Progenitor cell of endocrine pancreas (in vitro differentiated cells): ENCODE measurements at places on chromosomes 13 and 19. TPM values are rescaled to one million over a fixed set of nuclear protein-coding genes. Genes with fewer than 3 reads are reported as not detected.

The ZNF665 gene
- 8.5 and 9.4 TPM in 2 replicates for total RNA-seq

The ZSCAN4 gene
- total RNA-seq, result not detected in 2 replicates

The ZNF844 gene
- total RNA-seq, result 12.7 and 13.4 TPM in 2 replicates

The AMER2 gene
- total RNA-seq, result 0.05 and 0.07 TPM in 2 replicates

The SGCG gene
- total RNA-seq, result not detected in 2 replicates

The MAMSTR gene
- 2.0 and 2.1 TPM in 2 replicates for total RNA-seq

The NLRP13 gene
- not detected in 2 replicates for total RNA-seq

GRCh38 chr19:54172471-54173358, at the start of gene TMC4:
TSS of gene TMC4 (minus strand) at chr19:54173160. CDS start at chr19:54173117, 43 bp downstream.
- peak; percentile 77 for DNase-seq

DNA sequence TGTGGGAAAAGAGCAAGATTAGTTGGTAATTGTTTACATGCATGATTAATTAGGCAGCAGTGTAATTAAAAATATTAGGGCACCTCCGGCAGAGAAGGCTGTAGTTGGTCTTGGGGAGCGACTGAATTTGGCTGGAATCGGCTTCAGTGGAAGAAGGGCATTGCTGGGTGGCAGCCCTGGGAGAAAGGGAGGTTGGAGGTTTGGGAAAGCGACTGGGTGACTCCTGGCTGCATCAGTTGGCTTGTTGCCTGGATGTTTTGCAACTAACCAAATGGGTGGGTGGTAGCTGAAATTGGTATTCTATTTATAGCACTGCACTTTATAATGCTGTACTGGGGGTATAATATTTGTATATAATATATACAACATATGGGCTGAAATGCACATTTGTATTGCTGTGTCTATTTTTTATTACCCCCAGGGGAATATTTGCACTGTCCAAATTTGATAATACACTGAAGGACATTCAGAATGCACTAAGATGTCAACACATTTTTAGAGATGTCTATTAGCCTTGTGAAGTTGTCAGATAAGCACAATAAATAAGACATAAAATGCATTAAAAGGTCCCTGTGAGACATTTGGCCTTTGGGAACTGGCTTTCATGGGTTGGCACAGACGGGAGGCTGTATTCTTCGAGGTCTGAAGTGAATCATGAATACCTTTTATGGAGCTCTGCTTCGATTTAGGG, 1.7 kb downstream of the B3GLCT start:
- no peak for DNase-seq

DNA sequence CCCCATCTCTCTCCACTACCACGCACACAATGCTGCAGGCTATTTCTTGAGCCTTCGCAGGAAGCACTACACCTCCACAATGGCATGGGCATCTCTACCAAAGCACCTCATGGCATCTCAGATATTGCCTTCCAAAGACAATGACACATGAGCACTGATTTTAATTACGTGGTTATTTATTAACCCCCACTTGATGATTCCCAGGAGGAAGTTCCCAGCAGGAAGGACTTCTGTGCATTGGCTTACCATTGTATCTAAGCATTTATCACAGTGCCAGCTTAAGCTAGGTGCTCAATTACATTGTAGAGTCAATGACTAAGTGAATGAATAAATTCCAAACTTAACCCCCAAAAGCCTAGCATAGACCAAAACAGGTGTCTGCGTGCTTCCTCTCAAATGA, 101.4 kb downstream of the ABCC4 start:
- DNase-seq, result no peak

DNA sequence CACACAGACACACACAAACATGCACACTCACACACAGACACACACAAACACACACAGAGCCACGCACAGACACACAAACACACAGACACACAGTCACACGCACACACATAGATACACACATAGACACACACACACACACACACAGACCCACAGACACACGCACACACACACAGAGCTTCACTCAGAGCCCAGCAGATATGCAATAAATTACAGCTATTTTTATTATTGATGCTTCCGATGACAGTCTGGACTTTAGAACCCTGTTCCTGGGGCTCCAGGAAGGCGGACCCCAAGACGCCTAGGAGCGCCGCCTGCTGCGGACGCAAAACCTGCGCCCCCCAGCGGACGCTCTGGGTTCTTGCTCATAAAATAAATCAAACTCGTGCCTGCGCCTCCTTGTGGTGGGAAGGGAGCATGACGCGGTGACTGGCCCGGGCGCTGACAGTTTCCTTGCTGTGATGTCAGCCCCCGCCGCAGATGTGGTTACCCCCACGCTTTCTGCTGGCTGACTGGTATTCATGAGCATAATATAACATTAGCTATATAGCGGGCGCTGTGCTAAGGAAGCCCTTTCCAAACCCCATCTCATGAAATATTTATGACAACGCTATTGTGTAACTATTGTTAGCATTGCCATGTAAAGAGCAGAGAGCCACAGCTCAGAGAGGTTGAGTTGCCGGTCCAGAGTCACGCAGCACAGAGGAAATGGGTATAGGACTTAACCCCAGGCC, 64.4 kb upstream of the TM9SF2 start:
- DNase-seq, result peak; percentile 71

- no peak for DNase-seq
These were observed 16.5 kb upstream of the CABP5 start for GRCh38 chr19:48060381-48060780.

- DNase-seq, result no peak
These were observed 7.4 kb downstream of the ACP5 start for GRCh38 chr19:11570039-11570462.

DNA sequence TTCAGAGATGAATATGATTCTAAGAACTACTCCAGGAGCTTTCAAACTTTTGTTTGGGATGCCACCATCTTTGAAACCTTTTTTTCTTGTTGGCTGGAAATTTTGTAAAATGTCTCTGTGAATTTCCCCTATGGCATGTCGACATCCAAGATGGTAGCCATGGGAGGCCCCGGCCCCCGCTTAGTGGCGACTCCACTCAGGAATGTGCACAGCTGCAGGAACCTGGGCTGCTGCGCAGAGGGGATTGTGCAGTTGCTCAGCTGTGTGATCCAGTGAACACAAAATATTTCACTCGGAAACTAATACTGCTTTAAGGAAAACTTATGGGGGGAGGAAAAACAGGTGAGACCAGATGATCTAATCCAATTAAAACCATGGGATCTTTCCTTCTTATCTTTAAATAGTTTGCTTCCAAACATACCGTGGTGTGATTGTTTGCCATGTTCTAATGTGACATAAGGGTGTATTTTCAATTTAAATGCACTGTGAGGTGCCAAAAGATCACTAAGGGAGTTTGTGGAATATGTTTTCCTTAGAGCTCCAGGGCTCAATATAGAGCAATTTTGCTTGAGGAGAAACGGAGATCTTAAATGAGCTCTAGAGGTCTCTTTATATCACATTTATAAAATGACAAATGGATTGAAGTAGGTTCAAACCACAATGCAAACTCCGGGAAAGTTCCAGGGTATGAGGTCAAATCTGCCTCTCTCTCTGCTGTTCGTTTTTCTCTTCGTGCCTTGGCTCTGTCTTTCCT, 497.7 kb downstream of the FGF9 start:
- DNase-seq, result no peak

DNA sequence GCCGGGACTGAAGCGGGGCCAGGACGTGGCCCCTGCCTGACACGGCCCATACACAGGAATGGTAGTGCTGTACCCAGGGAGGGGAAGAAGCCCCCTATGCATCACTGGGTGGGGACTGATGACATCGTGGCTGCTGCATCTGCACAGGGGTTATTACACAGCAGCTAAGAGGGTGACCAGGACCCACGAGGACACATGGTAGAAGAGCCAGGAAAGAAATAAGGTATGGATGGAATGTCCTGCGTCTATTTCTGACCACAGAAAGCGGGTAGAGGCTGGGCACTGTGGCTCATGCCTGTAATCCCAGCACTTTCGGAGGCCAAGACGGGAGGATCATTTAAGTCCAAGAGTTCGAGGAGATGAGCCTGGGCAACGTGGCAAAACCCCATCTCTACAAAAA, 24.1 kb downstream of the DCAF15 start:
- DNase-seq, result no peak

DNA sequence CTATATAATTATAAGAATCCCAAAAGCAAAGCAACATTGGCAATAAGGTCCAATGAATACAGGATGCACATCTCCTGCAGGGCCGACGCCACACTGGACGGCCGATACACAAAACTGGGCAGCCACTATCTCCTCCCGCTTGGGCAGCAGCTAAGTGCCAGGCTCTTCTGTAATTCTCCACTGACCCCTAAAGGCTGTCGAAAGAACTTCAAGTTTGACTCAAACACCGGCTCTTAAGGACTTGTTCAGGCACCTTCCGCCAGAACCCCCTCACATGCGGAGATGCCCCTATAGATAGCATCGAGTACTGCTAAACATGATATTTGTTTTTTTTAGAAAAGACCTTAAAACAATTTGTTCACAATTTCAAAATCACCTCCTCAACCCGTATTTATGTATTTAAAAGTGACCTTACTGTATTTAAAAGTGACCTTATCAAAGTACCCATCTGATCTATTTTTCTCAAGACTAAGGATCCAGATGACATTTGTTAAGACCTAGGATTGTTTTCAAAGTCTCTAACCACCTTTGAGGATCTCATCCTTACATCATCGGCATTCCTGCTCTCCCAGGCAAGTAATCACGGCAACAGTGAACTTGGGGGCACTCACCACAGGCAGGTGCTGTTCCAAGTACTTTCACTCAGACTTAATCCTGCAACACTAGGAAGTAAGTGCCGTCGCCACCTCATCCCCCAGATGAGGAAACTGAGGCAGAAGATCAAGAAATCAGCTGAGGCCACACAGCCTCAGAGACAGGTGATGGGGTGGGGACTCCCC, 77.8 kb downstream of the TUBGCP3 start:
- no peak for DNase-seq
